ENCODE measurements at places on chromosomes 1 and 21.

GRCh38 chr1:208180421-208180820 is 63.8 kb downstream of the PLXNA2 start:
- no peak for DNase-seq

GRCh38 chr21:36964827-36965719 is 1.4 kb downstream of the HLCS start:
- no peak for DNase-seq

DNA sequence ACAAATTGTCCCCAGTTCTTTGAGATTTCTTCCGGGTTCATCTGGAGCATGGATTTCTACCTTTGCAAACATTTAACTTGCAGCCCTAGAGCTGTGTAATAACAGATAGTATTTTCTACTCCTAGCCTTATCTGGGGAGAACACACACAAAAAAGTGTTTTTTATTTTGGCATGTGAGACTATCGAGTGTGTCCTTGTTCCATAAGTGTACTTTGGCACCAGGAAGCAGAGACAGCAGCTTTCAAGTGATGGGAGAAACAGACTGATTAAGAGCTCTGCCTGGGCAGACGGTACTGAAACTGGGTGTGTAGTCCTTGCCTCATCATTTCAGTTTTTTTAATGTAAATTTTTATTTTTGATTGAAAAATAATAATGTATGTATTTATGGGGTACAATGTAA is 297.4 kb downstream of the ST6GALNAC3 start:
- DNase-seq: no peak

- no peak for DNase-seq
Measured at GRCh38 chr1:173285048-173285447, 77.9 kb upstream of the TNFSF4 start.

GRCh38 chr21:42439284-42440186 is 35.8 kb downstream of the UBASH3A start:
- no peak for DNase-seq

DNA sequence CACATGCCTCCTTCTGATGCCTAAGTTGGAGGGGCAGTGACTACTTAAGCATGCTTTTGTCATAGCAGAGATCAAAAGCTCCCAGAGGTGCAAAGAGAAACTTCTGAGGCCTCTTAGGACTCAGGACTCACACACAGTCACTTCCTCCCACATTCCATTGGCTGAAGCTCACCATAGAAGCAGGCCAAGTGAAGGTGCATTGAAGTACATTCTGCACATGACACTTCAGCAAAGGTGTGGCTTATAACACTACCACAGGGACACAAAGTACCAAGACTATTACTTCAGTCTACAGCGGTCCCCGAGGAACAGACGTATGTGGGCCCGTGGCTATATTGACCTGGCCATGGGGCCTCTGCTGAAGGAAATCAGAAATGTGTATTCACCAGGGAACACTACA is 2.5 kb upstream of the POGK start:
- no peak for DNase-seq

DNA sequence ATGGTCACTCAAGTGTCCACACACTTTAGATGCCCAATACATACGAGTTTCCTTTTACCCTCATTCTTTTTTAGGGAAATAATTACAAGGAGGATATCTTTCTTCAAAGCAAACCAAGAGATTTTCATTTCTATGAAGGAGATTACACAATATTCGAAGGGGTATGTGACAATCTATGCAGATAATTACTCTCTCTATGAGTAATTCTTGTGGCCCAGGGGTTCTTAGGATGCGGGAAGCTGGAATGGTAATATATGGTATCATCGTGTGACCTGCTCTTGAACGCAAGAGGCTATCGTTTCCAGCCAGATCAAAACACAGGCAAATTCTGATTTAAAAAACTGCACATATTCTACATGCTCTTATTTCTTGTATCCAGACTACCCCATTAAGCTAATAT is 14.6 kb downstream of the DSCAM start:
- DNase-seq: no peak

GRCh38 chr1:24688033-24688432 is 44.9 kb downstream of the SRRM1 start:
- DNase-seq: no peak

DNA sequence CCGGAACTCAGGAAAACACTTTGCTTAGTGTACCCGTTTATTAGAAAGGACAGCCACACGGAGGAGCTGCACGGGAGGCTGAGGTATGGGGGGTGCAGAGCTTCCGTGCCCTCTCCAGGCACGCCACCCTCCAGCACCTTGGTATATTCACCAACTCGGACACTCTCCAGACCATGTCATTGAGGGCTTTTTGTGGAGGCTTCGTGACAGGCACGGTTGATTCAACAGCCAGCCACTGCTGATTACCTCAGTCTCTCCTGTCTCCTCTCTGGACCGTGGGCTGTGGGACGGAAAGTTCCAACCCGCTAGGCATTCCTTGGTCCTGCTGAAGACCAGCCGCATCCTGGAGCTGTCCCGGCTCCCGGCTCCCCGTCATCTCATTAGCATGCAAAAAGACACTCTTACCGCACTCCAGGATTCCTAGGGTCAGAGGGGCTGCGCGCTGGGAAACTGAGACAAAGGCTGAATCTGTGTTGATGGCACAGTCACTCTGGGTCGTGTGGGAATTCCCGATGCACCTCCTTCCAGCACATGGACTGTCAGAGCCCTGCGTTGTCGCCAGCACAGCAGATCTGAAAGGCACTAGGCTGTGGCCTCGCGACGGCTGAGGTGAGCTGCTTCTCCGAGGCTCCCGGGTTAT is 65.6 kb downstream of the PRKCZ start:
- DNase-seq: no peak

GRCh38 chr1:234244482-234244881 is 128.8 kb upstream of the COA6 start:
- DNase-seq: no peak

- no peak for DNase-seq
Measured at GRCh38 chr1:155295183-155295941, 5.9 kb downstream of the PKLR start.

DNA sequence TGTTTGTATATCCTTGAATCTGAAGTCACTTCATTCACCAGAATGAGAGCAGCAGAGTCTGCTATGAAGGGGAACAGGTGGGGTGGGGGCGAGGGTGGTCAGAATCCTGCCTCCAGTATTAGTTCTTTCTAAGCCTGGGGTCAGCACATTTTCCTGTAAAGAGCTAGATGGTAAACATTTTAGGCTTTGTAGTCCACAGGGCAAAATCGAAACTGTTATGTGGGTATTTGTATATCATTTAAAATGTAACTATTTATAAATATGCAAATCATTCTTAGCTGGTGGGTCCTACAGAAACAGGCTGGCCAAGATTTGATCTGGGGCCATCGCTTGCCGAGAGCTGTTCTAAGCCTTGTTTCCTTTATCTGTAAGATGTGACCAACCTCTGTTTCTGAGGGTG is 96.0 kb downstream of the IGSF21 start:
- DNase-seq: no peak

DNA sequence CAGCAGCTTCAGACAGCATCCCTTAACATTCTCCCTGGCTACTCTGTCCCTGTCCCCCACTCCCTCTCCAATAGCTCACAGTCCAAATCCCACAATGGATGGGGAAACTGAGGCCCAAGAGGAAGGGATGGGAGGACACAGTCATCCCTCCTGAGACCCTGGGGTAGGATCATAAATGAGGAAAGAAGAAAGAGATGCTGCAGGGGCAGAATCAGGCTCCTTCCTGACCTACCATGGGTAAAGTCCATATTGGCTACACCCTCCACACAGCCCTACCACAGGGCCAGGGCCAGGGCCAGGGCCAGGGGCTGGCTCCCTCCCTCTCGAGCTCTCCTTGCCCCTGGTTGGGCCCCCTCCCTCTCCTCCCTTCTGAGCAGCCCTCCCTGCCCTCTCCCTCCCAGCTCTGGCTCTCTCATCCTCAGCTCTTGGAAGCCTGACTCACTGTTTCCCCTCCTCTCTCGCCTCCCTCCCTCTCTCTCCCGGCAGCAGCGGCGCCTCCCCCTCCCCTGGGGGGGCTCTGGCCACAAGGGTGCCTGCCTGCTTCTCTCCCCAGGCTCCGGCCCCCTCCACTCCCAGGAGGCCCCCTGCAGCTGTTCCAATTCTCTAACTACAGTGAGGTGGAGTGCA is 4.9 kb downstream of the AHDC1 start:
- no peak for DNase-seq

DNA sequence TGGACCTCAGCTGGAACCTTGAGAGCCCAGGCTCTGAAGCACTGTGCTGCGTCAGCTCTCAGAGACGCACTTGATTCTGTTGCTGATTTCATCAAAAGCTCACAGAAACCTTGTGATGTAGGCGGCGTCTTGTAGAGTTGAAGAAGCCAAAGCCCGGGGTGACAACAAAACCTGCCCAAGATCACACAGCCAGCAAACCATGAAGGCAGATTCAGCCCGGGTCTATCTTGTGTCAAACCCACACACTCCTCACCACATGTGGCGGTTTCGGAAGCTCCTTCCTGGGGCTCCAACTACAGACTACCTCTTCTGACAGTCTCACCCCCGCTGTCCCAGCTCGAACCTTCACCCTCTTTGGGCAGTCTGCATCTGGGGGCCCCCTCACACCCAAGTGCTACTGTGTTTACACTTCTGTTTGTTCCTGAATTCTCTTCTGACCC is 50.4 kb downstream of the TENT5C start:
- DNase-seq: peak; percentile 53

DNA sequence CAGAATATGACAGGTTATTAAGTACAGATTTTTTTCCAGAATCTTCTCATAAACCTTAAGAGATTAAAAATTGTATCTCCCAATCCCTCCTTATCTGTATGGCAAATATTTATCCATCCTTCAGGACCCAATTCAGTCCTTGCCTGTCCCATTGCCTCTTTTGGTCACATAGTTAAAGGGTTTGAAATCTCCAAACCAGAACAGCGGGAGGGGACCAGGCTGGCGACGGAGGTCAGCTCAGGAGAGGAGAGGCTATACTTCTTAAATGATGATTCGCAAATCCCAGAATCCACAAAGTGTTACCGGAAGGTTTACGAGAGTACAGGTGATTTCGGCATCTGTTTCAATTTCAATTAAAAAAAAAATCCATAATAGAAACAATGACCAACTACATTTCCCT is 572.7 kb downstream of the SMYD3 start:
- no peak for DNase-seq

- no peak for DNase-seq
Measured at GRCh38 chr1:61056573-61057439, 25.6 kb upstream of the NFIA start.

DNA sequence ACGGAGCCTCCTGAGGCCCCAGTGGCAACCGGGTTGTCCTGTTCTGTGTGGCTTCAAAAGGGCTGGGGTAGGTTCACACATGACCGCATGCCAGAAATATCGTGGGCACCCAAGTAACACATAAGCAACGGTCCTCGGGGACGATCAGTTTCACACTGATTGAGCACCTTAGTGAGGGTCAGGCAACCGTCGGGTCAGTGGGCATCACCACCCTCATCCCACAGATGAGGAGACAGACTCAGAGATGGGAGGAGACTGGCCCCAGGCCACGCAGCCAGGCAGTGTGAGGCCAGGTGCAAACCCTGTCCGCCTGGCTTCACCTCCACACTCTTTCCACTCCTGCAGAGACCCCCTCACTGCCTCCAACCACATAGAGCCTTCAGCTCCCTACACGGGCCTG is 309.8 kb downstream of the MATN1 start:
- DNase-seq: no peak

DNA sequence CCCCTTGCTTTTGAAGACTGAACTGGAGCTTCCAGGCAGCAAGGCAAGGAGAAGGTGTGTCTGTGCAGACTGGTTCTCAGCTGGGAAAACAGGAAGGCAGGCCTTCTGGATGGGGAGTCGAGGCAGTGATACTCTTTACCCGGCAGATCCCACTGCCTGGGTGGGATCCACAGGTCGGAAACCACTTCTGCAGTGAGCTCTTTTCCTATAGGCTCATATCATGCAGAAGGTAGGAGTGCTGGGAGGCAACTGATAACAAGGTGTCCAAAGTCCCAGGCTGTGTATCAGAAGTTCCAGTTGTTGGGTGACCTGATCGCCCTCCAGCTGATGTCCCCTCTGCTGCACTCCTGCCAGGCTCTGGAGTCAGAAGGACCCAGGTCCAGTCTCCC is 17.1 kb downstream of the ACOT11 start:
- DNase-seq: no peak

DNA sequence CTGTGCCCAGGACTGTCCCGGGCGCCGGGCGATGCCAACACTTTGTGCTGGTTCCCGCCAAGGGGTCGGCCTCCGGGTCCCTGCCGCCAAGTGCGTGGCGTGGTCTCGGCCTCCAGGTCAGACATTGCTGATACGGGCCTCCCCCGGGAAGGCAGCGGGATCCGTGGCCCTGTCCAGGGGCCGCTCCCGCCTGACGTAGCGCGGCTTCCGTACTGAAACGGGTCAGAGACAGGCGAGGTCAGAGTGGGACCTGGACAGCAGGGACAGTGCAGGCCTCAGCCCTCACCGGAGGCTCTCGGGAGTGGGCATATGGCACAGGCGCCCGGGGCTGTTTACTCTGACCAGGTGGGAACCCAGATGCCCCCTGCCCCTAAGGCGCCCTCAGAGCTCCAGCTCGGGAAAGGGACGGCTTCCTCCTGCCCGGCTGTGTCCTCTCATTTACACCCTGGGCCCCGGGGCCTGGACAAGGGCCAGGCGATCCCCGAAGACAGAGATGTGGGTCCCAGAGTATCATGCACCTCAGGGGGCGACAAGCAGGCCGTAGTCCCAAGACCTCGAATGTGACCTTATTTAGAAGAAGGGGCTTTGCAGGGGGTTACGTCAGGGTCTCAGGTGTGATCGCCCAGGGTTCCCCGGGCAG is 8.8 kb upstream of the RNF223 start:
- no peak for DNase-seq

DNA sequence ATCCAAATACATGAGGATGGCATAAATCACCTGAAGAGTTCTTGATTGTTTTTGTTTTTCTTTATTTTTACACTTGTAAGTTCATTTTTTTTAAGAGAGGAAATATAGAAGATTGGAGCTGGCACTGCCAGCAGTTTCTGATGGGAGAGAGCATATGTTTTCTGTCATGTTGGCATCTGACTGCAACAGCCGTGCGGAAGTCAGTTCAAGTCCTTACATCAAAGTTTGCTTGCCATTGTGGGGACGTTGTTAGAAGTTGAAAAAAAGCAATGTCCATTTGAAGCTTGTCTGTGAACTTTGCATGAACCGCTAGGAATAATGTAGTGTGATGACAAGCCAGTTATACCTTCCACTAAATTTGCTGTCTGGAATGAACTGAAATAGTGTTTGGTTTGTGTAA is 126.5 kb upstream of the USH2A start:
- no peak for DNase-seq

GRCh38 chr21:17730782-17731181 is 88.4 kb downstream of the C21orf91 start:
- no peak for DNase-seq

GRCh38 chr21:43297989-43298388 is 128.9 kb downstream of the SIK1 start:
- DNase-seq: no peak

DNA sequence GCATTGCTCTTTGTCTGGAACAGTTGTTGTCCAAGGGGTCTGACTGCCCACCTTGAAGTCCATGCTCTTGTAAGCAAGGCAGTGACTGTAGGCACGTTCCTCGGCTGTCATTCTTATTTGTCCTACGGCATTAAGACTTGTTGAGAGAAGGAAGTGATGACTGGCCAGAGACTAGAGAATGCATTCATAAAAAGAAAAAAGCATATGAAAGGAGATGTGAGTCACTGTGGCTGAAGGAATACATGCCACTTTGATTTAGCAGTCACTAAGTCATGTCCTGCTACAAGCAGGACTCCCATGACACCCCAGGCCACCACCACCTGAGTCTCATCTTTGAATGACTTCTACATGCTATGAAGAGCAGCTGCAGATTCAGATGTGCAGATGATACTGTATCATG is 50.5 kb downstream of the CNN3 start:
- DNase-seq: no peak

All from stimulated activated CD8-positive, alpha-beta memory T cell treated with anti-CD3 and anti-CD28 coated beads, Interleukin-7, amount 100 ng/mL, for 1 hour (primary cell).